ENCODE measurements at places on chromosomes 1 and 21. TPM values are rescaled to one million over a fixed set of nuclear protein-coding genes. Genes with fewer than 3 reads are reported as not detected.

The EXTL1 gene
- total RNA-seq, result 39.9 TPM

DNA sequence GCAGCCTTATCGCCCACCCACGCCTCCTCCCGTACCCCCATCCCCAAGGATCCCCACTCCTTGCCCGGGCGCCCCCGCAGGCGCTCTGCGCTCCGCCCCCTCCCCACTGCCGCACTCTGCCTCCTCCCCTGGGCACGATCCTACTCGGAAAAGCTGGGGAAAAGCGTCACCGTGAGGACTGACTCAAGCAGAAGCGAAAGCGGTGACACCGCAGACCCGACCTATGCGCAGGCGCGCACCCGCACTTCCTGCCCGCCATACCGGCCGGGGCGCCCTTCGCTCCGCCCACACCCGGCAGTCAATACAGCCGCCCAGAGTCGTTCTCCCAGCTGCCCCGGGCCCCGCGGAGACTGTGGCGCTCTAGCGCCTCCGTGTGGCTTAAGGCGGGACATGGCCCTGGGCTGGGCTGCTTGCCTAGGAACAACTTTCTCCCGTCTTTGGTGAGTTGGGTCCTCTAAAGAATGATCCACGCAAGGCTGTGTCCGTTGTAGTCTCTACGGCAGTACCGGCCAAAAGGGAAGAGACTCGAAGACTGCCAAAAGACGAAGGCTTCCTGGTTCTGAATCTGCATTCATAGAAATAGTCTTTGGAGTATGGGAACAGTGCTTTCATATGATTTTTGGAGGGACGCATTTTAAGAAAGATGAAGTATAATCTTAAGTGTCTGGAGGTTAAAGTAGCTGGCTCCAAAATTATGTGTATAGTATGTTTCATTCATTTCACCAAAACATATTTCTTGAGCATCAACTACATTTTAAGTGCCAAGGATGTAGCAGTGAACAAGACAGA lies at the start of gene OMA1:
Gene OMA1 (minus strand): TSS at position 207 of the 789 bp plus-strand sequence. CDS start 7,432 bp downstream, outside the sequence.
- DNase-seq, result peak; percentile 93

DNA sequence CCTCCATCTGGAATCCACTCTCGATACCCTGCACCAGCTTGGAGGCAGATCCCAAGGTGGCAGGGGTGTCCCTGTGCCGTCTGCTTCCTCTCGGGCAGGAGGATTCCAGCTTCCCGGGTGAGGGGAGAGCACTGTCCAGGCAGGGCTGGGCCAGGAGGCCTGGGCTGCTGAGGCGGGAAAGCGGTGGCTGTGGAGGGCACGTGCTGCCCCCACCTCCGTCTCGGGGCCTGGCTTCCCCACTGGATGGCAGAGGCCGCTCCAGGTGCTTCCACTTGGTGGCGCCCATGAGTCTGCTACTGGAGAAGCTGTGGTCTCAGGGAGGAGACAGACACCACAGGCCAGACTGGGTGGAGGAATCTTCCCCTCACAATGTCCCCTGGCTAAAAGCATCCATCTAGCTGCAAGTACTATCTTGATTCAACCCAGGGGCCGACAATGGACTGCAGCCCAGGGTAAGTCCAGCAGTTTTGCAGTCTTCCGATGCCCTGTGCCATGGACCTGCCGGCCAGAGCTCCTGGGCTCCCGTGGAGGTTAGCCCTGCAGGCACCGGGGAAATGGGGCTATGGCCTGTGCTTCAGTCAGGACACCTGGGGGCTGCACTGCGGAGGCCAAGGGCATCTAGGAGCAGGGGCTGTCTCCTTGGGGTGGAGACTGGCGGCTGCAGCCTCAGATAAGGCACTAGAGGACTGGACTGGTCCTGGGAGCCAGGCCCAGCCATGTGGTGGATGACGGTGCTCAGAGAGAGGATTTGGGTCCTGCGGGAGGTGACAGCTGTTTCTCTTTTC lies 41.3 kb upstream of the EIF4G3 start:
- no peak for DNase-seq

GRCh38 chr1:26016258-26016952 lies 5.2 kb upstream of the EXTL1 start:
- peak; percentile 57 for DNase-seq

DNA sequence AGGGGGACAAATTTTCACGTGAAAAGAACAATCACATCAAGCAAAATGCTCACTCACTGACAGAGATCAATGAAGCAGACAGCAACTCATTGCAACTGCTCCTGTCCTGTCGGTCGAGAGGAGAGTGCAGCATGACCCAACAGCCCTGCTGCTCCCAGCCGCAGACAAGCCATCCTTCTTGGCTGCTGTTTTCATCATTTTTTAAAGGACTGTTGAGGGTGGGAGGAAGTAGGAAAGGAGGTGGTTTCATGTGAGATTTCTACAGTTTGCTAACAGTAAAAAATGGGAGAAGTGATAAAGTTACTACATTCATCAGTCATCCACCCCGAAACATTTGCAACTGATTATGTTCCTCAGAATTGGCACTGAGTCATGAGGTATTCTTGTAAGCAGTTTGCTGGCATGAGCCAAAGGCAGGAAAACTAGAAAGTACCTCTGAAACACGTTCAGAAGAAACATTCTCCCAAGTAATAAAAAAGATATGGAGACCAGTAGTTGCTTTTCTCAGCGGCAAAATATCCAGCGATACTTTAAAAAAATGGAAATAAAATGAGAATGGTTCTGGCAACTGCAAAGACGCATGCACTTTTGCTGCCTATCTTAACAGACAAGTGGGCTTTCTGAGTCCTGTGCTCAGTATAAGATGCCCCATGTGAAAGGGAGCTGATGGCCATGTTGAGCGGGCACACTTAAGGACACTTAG lies 72.0 kb upstream of the CLDN14 start:
- peak; percentile 90 for DNase-seq

- no peak for DNase-seq
Observed at GRCh38 chr1:105686026-105686425, 1370.4 kb upstream of the PRMT6 start.

DNA sequence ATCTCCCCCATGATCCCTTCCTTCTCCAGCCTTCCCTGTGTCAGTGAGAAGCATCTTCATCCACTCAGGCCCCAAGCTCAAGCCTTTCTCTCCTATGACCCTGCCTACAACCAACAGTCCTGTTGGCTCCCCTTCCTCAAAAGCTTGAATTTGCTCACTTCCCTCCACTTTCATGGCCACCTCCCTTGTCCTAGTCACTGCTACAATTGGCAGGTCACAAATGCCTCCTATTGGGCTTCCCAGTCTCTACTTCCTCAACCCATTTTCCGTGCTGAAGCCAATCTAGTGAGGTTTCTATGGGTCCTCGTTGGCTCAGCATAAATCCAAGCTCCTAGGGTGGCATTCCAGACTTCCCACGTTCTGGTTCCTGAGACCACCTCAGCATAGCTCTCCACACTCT lies 40.2 kb upstream of the SLC6A9 start:
- DNase-seq, result no peak

Measured in astrocyte (in vitro differentiated cells and primary cell).